T-helper 17 cell (primary cell): ENCODE measurements at places on chromosomes 13 and 19.

GRCh38 chr19:46442808-46443450 is 14.2 kb upstream of the PNMA8C start:
- H3K27ac ChIP-seq = no peak overlapping the region
- H3K27me3 ChIP-seq = peaks cover 15% of the 10 kb centered on the region
- no peaks in the 10 kb centered on the region for H3K36me3 ChIP-seq
- peak overlapping the region; percentile 5 for H3K4me3 ChIP-seq

DNA sequence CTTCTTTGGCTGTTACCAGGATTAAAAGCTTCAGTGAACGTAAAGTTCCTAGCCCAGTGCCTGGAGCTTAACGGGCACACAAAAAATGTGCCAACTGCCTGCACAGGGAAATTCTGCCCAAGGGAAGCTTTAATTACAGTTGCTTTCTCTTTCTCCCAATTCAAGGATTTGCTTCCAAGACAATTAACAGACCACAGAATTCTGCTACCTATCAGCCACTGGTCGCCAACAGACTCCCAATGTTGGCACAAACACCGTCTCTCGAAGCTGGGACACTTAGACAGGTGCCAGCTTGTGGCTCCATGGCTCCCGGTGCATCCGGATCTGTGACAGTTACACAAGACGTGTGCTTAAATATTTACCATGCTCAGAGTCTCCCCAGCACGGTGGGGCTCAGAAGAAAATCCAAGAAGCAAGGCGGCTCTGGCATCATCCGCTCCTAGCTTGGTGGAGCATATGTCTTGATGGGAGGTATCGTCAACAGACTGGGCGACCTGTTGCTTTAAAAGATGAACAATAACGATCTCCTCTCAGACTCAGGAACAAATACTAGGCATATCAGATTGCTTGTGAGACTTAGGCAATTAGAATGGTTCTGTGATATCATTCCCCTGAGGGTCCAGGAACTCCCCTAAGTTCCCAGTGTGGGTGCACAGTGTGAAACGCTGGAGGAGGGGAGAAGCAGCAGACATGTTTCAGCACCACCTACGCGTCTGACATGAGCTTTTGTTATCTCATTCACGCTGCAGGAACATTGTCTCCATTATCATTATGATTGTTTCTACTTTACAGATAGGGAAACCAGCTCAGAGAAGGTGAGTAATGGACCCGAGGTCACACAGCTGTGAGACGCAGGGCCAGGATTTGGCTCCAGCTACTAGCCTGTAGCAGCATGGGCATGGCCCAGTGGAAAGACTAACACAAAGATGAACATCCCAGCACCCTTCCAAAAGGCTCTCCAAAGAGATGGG is 61.6 kb downstream of the ALOX5AP start:
- H3K4me3 ChIP-seq = peak overlapping the region; percentile 80
- no peaks in the 10 kb centered on the region for H3K36me3 ChIP-seq
- peak overlapping the region; percentile 92 for H3K27ac ChIP-seq
- H3K4me1 ChIP-seq = peaks cover 31% of the 10 kb centered on the region
- no peak for DNase-seq

GRCh38 chr13:59425211-59425741 is 738.5 kb downstream of the DIAPH3 start:
- peaks cover 16% of the 10 kb centered on the region for H3K27me3 ChIP-seq
- H3K36me3 ChIP-seq = no peaks in the 10 kb centered on the region
- no peak overlapping the region for H3K4me3 ChIP-seq

DNA sequence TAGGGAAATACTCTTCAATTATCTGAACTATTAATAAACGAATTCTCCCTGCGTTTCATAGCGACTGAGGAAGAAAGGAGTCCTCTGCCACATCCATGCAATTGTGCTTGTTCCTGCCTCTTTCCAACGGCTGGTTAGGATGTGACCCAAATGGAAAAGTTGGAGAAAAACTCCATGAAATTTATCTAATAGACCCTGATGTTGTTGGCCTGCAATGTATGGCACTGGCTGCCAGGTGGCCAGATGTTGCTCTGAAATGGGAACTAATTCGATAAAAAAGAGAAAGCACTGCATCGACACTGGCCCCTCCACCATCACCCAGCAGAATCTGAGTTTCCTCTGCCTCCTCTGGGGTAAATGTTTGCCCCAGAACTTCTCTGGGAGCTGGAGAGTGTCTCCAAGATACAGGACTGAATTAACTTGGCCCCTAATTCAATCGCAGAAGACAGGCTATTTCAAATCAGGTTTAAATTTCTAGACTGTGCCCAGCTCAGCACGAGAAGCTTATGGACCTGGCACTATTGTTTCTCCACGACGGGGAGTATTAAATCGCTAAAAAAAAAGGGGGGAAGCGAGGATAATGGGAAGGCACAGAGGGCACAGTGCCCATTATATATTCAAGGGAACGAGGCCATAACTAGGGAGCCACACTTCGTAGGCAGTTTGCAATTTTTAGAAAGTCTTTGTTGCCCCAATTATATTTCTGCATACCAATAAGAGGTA is 103.9 kb downstream of the ZIC5 start:
- no peaks in the 10 kb centered on the region for H3K27me3 ChIP-seq
- H3K4me3 ChIP-seq = no peak overlapping the region
- peaks cover 6% of the 10 kb centered on the region for H3K36me3 ChIP-seq
- H3K4me1 ChIP-seq = no peaks in the 10 kb centered on the region
- H3K27ac ChIP-seq = no peak overlapping the region
- no peak for DNase-seq

DNA sequence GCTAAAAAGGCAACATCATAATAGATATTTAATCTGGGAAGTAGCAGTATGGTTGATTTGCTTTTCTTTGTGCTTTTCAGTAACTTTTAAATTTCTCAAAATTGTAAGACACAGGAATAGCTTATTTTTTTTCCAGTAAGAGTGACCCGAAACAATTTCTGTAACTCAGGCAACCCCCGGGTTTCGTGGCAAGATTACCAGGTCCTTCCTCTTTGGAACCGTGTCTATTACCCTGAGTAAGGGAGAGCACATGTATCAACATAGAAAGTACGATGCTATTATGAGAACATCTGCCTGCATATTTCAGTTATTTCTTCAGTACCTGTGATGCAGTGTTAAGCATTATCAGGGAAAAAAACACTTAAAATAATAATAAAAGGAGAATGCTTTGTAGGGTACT is 64.1 kb downstream of the DOCK9 start:
- peaks cover 31% of the 10 kb centered on the region for H3K4me1 ChIP-seq
- H3K36me3 ChIP-seq = peaks cover 6% of the 10 kb centered on the region
- H3K27ac ChIP-seq = no peak overlapping the region

- H3K27me3 ChIP-seq = peaks cover 3% of the 10 kb centered on the region
- no peak overlapping the region for H3K4me3 ChIP-seq
- no peaks in the 10 kb centered on the region for H3K4me1 ChIP-seq
- no peak for DNase-seq
Measured at GRCh38 chr13:78875792-78876580, 217.0 kb upstream of the OBI1 start.

DNA sequence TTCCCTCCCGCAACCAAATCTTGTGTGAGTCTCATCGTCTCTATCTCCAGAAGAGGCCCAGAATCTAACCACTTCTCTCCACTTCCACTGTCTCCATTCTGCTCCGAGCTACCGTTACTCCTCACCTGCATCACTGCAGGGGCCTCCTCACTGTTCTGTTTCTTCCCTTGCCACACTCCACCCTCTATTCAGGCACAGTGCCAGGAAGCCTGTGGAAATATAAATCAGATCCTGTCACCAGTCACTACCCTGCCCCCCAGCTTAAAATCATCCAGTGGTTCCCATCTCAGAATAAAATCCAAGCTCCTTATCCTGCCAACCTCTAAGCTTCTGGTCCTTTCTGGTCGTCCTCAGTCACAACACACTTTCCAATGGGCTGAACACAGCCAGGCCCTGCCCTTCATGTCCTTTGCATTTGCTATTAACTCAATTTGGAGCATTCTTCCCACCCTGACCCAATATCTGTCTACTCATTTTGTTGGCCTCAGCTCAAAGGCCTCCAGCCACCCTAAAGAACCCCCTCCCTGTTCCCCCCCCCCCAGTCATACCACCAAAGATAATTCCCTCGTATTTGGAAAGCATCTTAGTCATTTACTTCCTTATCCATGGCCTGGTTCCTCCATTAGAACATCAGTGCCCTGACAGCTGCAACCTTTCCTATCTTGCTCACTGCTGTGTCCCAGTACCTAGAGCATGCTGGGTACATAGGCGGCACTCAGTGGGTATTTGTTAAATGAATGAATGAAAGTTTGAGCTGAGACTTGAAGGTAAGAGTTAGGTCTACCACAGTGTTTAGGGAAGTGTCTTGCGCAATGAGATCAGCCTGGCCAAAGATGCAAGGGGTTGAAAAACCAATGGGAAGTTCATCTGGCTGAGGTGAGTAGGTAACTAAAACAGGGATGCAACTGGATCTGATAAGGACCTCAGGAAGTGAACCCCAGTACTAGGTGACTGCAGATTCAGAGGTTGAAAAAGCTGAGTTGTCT is 24.4 kb downstream of the ZNF175 start:
- H3K4me3 ChIP-seq = peak overlapping the region; percentile 95
- DNase-seq = no peak
- peaks cover 14% of the 10 kb centered on the region for H3K4me1 ChIP-seq
- peaks cover 26% of the 10 kb centered on the region for H3K27me3 ChIP-seq
- peaks cover 3% of the 10 kb centered on the region for H3K36me3 ChIP-seq

- peaks cover 51% of the 10 kb centered on the region for H3K27me3 ChIP-seq
- no peak overlapping the region for H3K27ac ChIP-seq
- H3K36me3 ChIP-seq = peaks cover 2% of the 10 kb centered on the region
- no peak for DNase-seq
- peaks cover 2% of the 10 kb centered on the region for H3K4me1 ChIP-seq
Measured at GRCh38 chr13:95003019-95003813, 290.9 kb upstream of the SOX21 start.

DNA sequence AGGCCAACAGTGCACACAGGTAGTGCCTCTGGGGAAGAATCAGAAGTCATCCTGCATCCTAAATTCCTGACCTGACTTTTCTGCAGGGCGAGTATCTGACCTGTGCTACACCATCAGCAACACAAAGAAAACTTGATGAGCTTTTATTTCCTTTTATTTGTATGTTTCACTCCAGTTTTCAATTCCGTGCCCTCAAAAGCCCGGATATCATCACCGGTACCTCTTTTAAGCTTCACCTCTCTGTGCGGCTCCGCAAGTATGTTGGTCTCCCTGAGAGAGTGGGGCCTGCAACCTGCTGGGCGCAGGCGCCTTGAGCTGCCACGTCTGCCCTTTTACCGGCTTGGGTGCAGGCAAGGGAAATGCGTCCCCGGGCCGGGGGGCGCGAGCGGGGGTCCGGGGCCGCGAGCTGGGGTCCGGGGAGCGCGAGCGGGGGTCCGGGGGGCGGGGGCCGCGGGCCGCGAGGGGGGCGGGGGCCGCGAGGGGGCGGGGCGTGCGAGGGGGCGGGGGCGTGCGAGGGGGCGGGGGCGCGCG is 4.3 kb upstream of the DUXA start:
- DNase-seq = peak; percentile 35
- no peaks in the 10 kb centered on the region for H3K27me3 ChIP-seq
- H3K4me3 ChIP-seq = peak overlapping the region; percentile 85
- H3K27ac ChIP-seq = peak overlapping the region; percentile 6
- peaks cover 2% of the 10 kb centered on the region for H3K4me1 ChIP-seq

- no peak overlapping the region for H3K27ac ChIP-seq
- H3K36me3 ChIP-seq = peaks cover 4% of the 10 kb centered on the region
- H3K27me3 ChIP-seq = peaks cover 19% of the 10 kb centered on the region
- DNase-seq = no peak
- H3K4me1 ChIP-seq = peaks cover 9% of the 10 kb centered on the region
Measured at GRCh38 chr13:109610517-109610916, 175.9 kb downstream of the IRS2 start.
